Activated CD8-positive, alpha-beta memory T cell treated with anti-CD3 and anti-CD28 coated beads for 48 hours (primary cell): ENCODE measurements at places on chromosomes 6 and 20.

DNA sequence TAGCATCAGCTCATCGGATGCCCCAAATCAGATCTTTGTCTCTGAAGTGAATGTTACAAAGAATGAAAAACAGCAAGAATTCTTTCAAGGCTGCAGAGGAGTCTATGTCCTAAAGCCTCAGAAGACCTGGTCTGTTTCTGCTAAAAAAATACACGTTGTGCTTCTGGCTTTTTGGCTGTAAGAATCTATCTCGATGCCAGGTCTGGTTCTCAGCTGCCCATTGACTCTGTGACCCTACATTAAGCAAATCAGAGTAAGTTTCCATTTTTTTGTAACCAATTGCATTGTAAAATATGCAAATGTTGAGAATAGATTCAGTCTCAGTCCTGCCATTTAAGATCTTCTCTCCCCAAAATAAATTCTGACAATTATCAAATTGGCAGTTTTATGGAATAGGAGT lies 705.4 kb downstream of the RFPL4B start:
- DNase-seq = no peak

- no peak for DNase-seq
Observed at GRCh38 chr6:45970326-45970725, 45.3 kb downstream of the CLIC5 start.

DNA sequence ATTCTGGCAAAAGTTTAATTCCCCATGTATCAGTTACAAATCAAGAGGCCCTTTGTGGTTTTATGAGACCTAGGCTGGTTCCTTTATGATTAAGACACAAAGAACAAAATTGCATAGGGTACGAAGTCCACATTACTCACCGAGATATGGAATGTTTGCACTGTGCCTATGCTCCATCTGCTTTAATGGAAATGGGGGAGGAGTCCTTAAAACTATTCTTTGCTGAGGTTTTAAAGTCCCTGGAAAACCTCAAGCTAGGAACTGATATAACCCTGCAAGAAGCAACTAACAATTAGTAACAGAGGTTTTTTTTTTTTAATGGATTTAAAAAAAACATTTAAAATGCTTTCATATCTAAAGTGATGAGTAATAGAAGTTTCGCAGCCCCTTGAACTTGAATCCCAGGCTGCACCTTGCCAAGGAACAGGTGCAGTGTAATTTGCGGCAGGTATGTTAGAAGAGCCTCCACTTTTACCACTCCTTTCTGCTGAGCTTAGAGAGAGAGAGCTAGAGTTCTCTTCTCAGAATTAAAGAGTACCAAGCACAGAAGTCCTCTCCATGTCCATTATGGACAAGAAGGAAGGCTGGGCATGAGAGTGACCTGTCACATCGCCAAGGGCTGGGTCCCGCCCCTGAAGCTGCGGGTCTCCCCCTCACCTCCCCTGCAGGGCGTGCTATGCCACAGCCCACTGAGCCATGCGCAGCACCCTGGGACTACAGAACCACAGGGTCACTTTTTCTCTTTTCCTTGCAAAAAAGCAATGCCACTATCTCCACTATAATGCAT lies 2.3 kb downstream of the SERPINB1 start:
- no peak for DNase-seq

DNA sequence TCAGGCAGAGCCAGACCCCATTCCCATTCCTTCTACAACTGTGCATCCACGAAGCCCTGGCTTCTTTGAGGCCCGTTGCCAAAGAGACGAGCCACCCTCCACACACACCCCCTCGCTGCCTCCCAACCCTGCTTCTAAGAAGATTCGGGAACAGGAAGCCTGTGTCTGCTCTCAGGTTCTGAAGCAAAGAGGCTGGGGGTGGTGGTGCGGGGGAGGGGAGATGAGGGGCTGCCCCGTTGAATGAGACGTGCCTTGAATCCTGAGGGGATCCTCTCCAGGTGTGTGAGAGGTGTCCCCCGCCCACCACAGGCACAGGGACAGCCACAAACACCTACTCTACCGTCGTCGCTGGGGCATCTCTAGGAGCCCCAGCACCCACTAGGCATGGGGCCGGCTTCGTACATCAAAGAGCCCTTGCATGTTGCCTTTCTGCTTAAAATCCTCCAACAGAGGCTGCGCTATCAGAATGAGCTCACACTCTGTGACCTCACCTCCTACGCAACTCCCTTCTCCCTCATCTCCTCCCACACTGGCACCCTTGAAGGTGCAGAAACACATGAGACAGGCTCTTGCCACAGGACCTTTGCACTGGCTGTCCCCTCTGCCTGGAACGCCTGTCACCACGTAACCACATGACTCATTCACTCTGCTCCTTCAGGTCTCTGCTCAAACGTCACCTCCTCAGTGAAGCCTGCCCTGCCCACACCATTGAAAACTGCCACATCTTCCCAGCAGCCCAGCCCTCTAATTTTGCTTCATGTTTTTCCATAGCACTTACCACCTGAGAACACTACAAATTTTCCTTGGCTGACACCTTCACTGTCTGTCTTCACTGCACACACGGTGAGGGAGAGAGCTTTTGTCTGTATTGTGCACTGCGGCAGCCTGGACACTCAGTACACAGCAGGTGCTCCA lies 58.5 kb downstream of the PREX1 start:
- DNase-seq = peak; percentile 74

- no peak for DNase-seq
Observed at GRCh38 chr6:88870717-88871330, 92.6 kb downstream of the RNGTT start.

GRCh38 chr6:73109659-73110058 lies 115.6 kb downstream of the KHDC1L start:
- no peak for DNase-seq

DNA sequence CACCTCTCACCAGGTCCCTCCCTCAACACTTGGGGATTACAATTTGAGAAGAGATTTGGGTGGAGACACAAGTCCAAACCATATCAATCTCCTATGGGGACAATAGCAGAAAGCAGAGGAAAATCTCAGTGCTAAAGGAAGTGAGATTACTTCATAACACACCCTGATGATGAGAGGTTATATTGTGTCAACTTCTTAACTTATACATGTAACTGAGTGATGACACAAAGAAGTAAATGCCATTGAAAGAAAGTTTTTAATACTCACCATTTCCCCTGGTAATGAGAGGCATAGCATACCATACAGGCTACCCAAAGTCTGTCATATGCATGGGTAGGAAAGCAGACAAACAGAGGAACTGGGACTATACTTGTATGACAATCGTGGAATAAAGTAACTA lies 137.2 kb downstream of the MMUT start:
- no peak for DNase-seq

GRCh38 chr20:59158673-59159072 lies 4.9 kb upstream of the ZNF831 start:
- no peak for DNase-seq

GRCh38 chr6:13281686-13282085 lies 46.7 kb downstream of the TBC1D7 start:
- no peak for DNase-seq

- no peak for DNase-seq
Observed at GRCh38 chr20:36043892-36044515, 75.6 kb downstream of the CNBD2 start.

GRCh38 chr20:53706466-53707370 lies 113.1 kb upstream of the ZNF217 start:
- no peak for DNase-seq

- no peak for DNase-seq
Observed at GRCh38 chr6:38836585-38836984, 121.5 kb downstream of the DNAH8 start.

- no peak for DNase-seq
Observed at GRCh38 chr6:158422629-158423238, 110.5 kb downstream of the TULP4 start.

DNA sequence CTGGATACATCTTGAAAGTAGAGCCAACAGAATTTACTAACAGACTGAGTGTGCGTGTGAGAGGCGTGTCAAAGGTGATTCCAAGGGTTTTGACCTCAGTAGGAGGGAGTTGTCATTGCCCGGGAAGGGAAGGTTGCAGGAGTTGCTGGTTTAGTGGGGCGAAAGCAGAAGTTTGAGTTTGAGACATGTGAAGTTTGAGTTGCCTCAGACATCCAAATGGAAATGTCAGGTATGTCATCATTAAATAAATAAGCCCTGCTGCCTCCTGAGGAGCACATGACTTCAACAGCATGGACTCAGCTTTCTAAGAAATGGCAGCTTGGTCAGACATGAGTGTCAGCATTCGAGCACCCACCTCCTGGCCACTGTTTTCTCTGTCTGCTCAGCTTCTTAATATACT lies 26.6 kb upstream of the TGM2 start:
- no peak for DNase-seq

- DNase-seq = no peak
Observed at GRCh38 chr6:156917213-156917612, 140.0 kb downstream of the ARID1B start.

GRCh38 chr6:4637691-4638433 lies 138.3 kb upstream of the CDYL start:
- DNase-seq = peak; percentile 10

GRCh38 chr6:17038316-17038715 lies 63.5 kb upstream of the STMND1 start:
- no peak for DNase-seq

- no peak for DNase-seq
Observed at GRCh38 chr20:19991854-19992253, 25.3 kb upstream of the NAA20 start.

- no peak for DNase-seq
Observed at GRCh38 chr6:165698868-165699267, 35.8 kb upstream of the PDE10A start.

DNA sequence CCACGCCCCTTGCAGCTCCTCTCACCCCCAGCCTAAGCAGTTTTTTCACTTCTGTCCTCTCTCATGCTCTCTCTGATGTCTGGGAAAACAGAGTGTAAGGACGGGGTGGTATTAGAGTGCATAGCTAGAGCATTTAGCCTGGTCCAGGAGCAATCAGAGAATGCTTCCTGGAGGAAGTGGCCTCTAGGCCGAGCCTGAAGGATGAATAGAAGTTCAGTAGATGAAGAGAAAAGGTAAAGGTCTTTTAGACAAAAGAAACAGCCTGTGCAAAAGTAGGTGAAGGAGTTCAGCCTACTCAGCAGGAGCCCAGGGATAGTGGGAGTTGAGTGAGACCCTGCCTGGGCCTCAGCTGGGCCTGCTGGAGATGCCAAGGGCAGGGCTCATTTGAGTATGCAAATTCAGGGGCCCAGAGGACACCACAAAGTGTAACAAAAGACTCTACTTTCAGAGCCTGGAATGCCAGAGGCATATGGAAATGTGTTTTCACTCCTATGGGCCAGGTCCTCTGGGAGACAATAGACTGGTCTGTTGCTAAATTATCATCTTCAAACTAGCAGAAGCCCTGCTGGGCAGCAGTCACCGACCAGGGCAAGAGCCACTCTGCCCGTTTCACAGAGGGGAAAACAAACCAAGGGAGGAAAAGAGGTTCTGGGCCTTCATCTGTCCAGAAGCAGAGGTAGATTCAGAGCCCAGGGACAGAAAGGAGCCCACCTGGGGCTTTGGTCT lies 19.7 kb upstream of the TM9SF4 start:
- DNase-seq = no peak

DNA sequence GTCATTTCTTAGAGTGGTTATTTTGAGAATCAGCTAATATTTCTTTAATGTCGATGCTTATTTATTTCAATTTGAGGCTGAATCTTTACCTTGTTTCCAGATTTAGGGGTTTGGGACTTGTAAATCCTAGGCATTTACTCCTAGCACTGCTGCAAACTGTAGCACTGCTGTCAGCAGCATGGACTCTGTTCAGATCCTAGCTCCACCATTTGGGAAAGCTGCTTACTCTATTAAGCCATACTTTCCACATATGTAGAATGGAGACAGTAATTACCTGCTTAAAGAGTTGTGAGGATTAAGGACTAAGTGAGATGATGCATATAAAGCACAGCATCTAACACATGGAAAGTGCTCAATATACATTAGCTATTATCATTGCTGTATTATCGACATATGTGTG lies 28.7 kb downstream of the TMEM242 start:
- no peak for DNase-seq

DNA sequence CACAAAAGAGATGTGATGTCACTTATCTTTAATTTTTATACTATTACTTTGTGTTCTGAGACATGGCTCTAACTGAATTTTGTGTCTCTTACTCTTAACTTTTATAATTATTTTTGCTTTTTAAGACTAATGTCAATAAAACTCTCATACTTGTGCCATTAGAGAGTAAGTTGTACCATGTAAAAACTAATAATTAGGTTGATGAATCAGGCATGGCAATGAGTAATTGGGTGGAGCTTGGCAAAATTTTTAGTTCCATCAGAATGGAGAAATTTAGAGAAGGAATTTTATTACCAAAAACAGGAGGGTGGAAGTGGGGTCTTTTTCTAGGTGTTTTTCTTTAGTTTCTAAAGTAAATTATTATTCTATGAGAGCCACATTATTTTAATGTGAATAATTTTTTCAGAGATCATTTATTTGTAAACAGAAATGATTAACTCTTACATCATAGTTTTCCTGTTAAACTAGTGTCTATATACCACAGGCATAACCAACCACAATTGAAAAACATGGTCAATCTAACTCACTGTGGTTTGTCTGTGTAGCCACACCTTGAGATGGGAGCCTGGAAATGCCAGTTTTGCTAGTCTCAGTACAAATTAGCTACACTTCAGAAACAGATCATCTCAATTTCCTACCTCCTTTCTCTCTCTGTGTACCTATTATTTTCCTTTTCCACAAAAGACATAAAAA lies 51.8 kb downstream of the ELOVL4 start:
- DNase-seq = no peak

DNA sequence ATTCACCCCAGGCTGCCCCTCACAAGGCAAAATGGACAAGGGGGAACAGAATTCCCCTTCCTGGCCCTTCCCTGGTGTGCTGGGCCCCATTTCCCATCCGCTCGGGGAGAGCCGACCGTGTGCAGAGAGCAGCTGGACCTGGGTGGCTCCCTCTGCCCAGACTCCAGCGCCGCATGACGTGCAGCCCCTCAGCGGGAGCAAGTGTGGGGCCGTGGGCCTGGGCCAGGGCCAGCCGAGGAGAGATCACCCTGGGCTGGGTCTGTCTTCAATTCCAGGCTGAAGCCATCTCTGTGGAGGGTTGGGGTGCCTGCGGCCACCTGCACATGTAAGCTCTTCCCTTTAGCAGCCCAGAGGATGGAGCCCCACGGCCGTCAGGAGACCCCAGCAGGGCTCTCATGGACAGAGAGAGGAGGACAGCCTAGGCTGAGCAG lies 241.8 kb downstream of the TTLL2 start:
- DNase-seq = no peak
